Activated gamma-delta T cell treated with Interleukin-2 at 50 U/mL for 16 hours (primary cell): ENCODE measurements at places on chromosomes 1 and 21.

GRCh38 chr1:167524651-167525050 lies 6.3 kb upstream of the CD247 start:
- no peak for DNase-seq

DNA sequence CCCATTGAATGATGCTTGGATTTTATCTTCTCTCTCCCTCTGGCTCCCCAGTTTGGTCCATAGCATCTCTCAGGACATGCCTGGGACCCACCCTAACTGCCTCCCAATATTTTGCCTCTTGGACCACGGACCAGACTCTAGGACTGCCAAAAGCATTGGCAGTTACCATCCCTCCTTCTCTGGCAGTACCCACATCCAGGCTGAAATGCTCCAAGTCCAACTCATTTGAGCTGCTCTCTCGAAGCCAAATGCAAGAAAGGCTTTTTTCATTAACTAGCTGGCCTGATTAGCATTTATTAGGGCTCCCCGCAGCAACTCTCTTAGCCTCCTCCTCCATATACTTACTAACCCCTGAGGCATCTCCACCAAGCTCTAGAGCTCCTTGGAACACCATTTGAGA lies 140.0 kb upstream of the GRIK3 start:
- DNase-seq = no peak

GRCh38 chr1:184624626-184625025 lies 130.0 kb downstream of the EDEM3 start:
- no peak for DNase-seq

DNA sequence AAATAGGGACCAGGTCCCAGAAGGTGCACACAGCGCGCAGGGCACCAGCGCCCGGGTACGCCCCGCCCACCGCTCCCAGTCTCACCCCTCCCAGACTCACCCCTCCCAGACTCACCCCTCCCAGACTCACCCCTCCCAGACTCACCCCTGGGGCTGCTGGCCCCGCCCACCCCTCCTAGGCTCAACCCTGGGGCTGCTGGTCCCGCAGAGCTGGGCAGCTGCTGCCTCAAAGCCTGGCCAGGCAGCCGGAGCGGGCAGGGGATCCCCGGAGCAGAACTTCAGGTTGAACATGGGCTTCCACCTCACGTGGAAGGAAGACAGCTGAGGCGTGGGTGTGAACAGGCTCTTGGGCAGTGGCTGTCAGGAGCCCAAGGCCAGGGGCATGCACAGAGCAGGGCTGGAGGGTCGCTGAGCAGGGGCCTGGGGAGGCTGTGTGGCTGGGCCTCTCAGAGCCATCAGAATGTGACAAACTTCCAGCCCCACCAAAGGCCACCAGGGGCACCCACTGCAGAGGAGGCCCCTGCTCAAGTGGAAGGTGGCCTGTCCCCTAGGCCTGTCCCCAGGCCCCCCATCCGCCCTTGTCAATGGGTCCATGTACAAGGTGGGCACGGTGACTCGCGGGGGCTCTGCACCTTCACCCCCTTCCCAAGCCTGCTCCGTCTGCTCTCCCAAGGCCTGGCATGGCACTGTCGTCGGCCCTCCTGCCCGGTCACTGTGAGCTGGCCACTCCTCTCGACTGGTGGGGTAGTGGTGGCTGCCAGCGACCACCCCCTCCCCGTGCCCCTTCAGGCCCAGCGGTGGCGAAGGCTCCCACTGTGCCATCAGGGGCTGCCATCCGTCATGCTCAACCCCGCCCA lies 20.4 kb upstream of the SUMO3 start:
- DNase-seq = no peak

- DNase-seq = no peak
These were observed 4.1 kb downstream of the PYCR2 start for GRCh38 chr1:225919906-225920305.

GRCh38 chr1:223730479-223731132 lies 18.3 kb downstream of the CAPN2 start:
- DNase-seq = no peak

DNA sequence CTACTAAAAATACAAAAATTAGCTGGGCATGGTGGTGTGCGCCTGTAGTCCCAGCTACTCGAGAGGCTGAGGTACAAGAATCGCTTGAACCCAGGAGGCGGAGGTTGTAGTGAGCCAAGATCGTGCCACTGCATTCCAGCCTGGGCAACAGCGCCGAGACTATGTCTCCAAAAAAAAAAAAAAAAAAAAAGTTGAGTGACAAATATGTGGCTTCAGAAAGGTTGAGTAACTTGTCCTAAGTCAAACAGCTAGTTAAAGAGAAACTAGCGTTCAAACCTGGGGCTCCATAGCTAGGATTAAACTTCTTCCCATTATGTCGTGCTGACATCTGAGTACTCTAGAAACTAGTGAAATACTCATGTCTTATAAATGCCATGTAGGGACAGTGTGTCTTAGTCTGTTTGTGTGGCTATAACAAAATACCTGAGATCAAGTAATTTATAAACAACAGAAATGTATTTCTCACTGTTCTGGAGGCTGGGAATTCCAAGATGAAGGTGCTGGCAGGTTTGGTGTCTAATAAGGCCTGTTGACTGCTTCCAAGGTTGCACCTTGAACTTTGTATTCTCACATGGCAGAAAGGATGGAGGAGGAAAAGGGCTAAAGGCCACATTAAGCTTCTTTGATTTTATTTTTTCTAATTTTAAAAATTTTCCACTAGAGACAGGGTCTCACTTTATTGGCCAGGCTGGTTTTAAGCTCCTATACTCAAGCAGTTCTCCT lies 12.0 kb downstream of the AK4 start:
- no peak for DNase-seq

DNA sequence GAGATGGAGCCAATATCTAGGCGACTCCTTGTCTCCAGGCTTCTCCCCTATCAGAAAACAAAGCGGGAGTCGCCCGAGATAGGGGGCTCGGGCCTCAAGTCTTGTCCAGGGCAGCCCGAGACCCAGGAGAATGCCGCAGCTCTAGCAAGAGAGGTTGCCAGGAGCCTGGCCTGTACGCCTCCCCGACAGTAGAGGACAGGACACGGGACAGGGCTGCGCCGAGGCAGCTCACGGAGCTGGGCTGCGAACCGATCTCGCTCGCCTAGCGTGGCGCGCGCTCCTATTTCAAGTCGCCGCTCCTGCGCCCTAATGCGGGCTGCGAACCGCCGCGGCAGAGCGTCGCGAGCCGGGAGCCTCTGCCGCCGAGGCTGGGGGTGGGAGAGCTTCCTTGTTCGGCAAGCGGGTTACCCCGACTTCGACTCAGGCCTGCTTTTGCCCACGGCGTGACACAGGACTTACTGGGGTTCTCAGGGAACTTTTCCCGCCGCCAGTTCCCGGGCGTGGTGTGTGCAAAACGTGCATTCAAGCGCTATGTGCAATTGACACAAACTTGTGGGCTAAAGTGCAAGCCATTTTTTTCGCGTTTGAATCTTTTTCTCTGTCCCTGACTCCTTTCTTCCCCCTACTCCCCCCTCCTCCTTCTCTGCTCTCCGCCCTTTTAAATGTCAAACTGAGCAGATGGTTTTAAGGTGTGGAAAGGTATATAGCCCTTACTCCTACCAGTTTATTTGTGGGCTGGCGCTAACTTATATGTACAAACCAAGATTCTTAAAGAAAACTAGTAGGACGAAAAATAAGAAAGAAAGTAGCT lies 2.4 kb upstream of the PROX1 start:
- no peak for DNase-seq

DNA sequence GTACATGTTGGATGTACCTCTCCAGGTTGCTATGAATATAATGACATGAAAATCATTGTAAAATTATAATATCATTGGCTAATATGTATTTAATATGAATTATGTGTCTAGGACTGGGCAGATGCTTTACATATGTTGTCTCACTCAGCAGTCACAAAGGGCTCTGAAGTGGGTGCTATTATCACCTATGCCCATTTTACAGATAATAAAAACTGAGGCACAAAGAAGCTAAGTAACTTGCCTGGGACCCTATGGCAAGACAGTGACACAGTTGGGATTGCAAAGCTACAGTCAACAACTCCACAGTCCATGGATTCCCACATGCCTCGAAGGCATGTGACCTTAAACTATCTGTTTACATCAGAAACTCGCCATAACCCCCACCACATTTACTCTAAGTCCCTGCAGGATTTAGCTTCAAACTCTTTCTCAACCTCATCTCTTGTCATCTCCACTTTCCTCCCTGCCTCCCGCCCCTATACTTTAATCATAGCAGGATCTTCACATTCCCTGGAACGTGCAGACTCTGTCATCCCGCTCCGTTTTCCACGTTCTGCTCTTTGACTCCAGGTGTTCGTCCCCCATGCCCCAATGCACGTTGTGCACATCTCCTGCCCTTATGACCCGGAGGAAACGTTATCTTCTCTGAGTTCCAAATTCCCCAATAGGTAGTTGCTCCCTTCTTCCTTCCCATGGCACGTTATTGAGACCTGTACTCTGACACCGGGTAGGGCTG lies 143.0 kb upstream of the NRIP1 start:
- DNase-seq = no peak

- no peak for DNase-seq
These were observed 7.2 kb upstream of the CLCA1 start for GRCh38 chr1:86461482-86461881.

DNA sequence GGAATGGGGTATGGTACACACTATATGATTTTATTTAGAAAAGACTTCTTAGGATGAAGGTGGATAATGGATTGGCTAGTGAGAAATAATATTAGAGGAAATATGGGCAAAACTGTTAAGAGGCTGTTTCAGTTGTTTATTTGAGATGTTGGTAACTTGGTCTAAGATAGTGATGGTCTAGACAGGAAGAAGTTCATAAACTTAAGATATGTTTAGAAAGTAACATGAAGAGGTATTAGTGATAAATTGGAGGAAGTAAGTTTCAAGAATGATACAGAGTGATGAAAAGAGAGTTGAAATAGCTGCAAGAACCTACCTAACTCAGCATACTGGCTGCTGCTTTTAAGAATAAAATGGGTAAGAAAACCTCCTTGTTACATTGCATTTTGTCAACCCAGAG lies 9.2 kb upstream of the PTPRC start:
- DNase-seq = no peak

DNA sequence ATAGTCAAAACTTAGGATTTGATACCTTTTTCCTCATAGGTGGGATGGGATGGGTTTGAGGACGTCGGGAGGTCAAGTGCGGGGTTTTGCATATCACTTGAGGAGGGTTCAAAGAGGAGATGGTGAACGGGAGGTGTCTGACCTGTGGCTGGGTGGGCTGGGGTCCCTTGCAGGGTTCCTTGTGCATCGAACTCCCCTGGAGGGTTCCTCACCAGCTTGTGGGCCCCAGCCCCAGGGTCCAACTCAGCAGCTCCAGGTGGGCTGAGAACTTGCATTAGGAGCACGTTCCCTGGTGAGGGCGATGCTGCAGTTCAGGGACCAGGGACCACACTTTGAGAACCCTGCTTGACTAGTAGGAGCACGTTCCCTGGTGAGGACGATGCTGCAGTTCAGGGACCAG lies 23.2 kb downstream of the TRPM2 start:
- DNase-seq = no peak

DNA sequence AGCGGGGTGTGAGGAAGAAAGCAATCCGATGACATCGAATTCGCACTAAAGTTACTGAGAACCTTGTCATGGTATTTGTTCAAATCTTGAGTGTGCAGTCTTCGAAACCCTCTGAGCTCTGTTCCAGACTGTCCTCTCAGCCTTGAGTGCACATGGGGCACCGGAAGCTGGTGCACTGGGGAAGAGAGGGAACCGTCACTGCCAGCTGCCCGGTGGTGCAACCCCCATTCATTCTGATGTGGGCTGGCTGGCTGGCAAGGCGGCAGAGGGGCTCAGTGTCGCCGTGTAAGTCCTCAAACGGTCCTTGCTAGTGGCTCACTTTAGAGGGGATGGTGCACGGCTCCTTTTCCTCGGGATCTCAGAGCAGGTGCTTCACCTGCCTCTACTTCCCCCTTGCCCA lies 137.4 kb downstream of the KIF26B start:
- no peak for DNase-seq

DNA sequence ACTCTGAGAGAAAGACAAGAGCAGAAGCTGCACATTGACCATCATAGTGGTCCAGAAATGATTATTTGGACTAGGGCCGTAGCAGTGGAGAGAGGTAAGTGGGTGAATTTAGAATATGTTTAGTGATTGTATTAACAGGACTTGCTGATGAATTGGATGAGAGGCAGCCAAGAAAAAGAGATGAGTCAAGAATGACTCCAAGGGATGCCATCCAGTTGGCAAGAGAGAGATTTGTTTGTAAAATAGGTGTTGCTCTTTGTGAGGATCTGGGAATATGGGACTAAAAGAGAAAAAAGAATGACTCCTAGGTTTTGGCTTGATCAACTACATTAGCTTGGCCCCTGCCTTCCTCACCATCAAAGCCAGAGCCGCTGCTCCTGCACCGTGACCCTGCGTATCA lies 54.2 kb upstream of the ARTN start:
- no peak for DNase-seq

DNA sequence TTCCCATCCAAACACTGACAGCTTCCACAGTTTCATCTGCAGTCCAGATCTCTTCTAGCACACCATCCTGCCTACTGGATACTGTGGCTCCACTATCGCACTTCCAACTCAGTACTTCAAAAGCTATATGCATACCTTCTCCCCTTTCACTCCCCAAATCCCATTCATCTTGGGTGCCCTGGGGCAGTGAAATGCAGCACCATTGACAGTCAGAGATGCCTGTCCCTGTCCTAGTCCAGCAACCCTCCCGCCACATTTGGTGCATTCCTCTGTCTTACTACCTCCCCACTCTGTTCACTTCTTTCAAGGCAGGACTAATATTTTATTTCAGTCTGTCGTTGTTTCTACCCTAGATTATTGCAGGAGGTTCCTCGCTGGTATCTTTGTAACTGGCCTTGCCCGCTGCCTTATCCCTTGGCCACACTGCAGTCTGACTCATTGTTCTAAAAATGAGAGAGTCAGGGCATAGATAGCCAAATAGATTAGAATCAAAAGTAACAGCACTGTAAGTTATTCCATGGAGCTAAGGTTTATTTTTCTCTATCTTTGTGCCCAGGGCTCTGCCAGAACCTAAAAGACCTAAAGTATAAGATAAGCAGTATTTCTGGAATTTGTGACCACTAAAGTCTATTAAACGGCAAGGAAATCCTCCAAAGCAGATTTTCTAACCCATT lies 96.7 kb downstream of the ESRRG start:
- DNase-seq = no peak

- no peak for DNase-seq
These were observed 49.6 kb upstream of the PSMG1 start for GRCh38 chr21:39232861-39233291.

- no peak for DNase-seq
These were observed 623.9 kb upstream of the PKN2 start for GRCh38 chr1:88060112-88060673.

DNA sequence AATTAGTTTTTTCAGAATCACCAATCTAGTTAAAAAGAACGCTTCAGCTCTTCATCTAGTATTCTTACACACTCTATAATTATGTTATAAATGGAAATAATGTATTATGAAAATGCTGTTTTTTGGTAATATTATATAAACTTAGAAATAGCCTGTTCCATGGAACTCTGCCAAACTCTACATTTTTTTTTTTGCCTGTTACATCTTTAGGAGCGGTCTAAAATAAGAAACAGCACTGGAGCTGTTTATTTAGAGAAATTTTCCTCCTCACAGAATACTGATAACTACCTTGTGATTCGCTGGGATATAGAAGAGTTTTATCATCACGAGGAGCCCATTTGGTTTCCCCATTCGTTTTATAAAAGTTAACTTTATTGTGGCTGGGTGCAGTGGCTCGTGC lies 58.5 kb downstream of the PKN2 start:
- no peak for DNase-seq

- DNase-seq = no peak
These were observed 21.3 kb downstream of the KIAA0040 start for GRCh38 chr1:175171036-175171913.
